Hypothalamus (tissue), 51 donors: ENCODE measurements at places on chromosomes 16 and 17.

DNA sequence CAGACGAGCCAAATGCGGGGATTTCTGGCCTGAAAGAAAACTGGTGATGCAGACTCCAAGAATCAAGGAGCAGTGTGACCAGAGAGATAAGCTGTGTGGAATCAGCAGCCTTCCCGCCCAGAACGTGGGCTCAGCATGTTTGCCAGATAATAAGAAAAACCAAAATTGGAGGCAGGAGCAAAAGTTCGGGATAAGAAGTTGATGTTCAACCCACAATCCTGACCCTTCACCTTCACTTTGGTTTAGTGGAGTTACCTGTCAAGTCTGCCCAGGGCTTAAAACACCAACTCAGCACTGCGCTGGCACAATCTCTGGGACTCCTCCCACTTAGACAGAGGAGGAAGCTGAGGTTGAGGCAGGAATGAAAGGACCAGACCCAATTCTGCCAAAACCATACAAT lies 3.1 kb downstream of the SLC43A2 start:
- no peak for DNase-seq

- no peak for DNase-seq
These were observed 192.6 kb downstream of the PARN start for GRCh38 chr16:14437426-14437825.

- DNase-seq = no peak
These were observed 61.8 kb upstream of the RBFOX1 start for GRCh38 chr16:7270823-7271222.

DNA sequence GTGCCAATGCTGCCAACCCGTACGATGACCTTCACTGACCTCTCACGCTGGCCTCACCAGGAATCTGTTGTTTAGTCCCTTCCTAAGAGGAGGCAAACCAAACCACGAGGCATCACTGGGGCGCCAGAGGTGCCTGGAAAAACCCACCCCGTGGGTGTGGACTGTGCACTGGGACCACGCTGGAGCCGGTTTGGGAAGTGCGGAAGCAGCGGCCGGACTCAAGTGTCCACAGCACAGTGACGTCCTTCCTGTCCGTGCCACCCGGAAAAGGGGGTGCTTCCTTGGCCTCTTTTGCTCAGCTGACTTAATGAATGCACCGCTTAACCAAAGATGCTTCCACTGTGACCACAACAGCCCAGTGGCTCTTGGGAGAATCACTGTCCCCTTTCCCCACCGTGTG lies 9.0 kb upstream of the KIF19 start:
- DNase-seq = no peak

DNA sequence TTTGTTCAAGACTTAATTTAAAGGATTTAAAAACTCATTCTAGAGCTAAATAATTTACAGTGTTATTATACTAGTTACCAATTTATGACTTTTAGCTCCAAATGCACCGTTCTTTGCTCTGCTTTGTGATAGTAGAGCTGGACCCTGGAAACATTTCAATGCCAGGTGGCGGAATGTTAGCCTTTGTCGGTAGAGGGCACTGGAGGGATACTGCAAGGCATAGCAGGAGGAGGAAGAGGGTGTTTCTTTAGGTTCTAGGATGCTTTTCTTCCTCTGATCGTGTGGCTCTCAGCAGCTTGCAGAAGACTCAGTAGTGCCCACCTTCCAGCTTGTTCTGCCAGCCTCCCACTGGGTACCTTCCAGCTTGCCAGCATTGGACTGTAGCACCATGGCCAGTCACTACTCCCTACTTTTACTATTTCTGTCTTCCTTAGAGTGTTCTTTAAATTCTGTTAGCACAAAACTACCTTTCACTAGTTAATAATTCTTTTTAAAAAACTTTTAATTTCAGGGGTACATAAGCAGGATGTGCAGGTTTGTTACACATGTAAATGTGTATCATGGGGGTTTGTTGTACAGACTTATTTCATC lies 325.3 kb downstream of the UTP18 start:
- DNase-seq = no peak

- no peak for DNase-seq
These were observed 152.5 kb downstream of the RBFOX3 start for GRCh38 chr17:79458356-79458755.

DNA sequence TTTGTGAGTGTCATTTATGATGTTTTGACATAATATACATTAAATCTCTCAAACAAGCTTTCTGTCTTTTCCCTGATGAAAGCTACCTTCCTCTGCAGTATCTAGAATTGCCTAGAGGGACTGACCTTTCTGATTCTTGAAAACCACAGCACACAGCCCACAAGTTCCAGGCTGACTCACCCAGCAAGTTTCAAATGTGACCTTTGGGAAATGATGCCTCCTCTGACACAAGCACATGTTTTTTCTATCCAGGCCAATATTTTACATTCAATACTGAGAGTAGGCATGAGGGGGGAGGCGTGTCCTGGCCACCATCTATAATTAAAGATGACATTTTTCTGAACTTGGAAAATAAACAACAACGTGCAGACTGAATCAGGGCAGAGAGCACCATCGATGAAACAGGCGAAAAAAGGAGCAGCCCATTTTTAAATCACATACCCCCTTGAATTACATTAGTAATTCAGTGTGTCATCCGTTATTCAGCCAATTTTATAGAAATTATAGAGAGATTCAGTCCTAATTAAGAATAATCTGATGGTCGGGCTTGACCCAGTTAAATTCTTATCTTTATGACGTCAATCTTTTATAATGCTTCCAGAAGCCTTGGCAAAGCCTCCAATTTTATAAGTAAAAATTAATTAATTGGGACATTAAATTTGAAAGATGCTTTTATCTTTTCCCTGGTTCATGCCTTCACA lies 292.6 kb upstream of the CDH11 start:
- no peak for DNase-seq

GRCh38 chr17:21124086-21124485 lies 2.7 kb upstream of the DHRS7B start:
- no peak for DNase-seq

DNA sequence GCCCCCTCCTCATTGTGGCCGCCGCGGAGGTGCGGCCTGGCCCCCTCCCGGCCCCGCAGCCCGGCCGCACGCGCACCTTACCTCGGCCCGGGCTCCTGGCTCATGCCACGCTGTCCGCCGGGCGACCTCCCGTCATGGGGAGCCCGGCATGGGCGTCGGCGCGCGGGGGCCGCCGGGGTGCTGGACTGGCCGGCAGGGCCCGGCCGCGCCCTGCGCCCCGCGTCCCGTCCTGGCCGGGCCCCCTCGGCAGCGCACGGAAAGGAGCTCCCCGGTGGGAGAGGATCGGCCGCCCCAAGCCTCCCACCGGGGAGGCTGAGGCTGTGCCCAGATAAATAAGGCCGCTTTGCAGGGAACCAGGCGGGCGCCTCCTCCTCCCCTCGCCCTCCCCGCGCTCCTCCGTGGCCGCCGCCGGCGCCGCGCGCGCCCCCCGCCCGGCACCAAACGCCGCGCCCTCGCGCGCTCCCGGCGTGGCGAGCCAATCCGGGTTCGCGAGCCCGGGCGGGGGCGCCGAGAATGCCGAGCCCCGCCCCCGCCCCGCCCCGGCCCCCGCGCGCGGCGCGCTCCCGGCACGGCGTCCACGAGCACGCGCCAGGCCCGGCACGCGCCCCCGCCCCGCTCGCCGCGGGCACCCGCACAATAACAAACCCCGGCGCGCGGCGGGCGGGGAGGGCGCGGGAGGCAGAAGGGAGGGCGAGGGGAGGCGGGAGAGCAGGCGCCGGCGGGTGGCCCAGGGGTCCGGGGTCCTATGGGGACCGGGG lies at the start of gene FBXL16:
Gene FBXL16 (minus strand): TSS at position 371 of the 758 bp plus-strand sequence. CDS start 8,396 bp downstream, outside the sequence.
- peak; percentile 75 for DNase-seq

- DNase-seq = peak; percentile 16
These were observed 2.8 kb downstream of the FAM171A2 start for GRCh38 chr17:44360826-44361225.

- no peak for DNase-seq
These were observed 15.5 kb downstream of the CPD start for GRCh38 chr17:30393911-30394867.

- DNase-seq = no peak
These were observed 7.2 kb downstream of the CCDC137 start for GRCh38 chr17:81673561-81674258.

GRCh38 chr17:75854881-75855309 lies 240 bp downstream of the WBP2 start:
- DNase-seq = peak; percentile 77

DNA sequence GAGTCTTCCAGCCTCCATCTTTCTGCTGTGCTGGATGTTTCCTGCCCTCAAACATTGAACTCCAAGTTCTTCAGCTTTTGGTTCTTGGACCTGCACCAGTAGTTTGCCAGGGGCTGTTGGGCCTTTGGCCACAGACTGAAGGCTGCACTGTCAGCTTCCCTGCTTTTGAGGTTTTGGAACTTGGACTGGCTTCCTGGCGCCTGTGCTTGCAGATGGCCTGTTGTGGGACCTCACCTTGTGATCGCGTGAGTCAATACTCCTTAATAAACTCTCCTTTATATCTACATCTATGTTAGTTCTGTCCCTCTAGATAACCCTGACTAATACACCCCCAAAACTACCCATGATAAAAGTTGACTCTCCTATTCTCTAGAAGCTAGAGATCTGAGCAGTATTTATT lies 7.6 kb upstream of the CD300A start:
- DNase-seq = no peak

GRCh38 chr16:7555459-7555858 lies 222.8 kb downstream of the RBFOX1 start:
- DNase-seq = no peak

GRCh38 chr17:67830440-67830839 lies 5.1 kb downstream of the BPTF start:
- DNase-seq = no peak
